KG1 (cell line): ENCODE measurements at places on chromosomes 11 and 22.

- peak; percentile 34 for DNase-seq
Measured at GRCh38 chr22:44068422-44069191, 44.5 kb downstream of the PARVB start.

DNA sequence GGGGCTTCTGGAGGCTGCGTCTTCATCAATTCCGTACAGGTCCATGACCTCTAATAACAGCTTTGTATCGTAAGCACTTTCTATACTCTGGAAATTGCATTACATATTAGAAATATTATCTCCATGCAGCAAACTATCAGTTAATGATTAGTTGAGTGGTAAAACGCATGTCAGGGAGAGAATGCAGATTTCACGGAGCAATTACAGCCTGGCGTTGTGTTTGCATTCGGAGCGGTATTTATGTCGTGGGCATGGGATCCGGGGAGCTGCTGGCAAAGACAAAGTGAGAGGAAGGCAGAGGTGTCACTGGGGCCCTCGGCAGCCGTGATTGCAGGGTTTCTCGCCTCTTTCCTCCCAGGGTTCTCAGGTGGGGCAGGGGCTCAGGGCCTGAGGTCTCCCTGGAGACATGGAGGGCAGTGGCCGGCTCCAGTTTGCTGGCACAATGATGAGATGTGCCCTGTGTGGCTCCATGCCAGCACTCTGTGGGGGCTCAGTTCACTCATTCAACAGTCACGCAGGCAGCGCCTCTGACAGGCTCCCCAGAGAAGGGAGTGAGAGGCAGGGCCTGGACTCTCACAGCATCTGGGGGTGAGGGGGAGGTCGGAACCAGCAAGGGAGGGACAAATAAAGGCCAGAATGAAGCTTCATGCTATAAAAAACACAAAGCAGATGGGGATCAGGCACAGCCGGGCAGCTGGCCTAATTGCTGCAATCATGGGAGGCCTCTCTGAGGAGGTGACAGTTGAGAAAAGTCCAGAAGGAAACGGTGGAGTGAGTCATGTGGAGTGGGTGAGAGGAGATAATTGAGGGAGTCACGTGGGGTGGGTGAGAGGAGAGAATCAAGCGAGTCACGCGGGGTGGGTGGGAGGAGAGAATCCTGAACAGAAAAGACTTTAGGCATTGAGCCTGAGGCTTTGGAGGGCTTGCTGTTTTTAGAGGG is 1002.7 kb downstream of the BRD1 start:
- no peak for DNase-seq

- DNase-seq, result no peak
Measured at GRCh38 chr11:12318791-12319438, 58.5 kb upstream of the PARVA start.

DNA sequence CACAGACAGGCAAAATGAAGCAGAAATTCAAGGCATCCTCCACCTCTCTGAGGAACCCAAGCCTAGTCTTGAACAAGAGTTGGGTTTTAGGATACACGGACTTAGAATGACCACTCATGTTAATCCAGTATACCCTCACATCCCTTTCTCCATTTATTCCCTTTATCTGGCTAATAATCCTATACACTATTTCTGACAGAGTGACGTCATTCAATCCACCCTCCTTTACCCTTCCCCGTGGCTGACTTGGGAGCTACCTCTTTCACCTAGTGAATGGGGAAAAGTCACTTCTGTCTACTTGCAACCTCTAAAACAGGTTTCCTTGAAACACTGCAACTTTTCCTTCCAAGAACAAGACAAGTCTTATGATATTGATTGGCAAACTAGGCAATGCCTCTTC is 52.8 kb upstream of the PARVA start:
- no peak for DNase-seq

GRCh38 chr22:39290724-39291161 is 28.7 kb downstream of the RPL3 start:
- DNase-seq, result no peak

GRCh38 chr11:29449281-29450074 is 567.4 kb downstream of the KCNA4 start:
- DNase-seq, result no peak

DNA sequence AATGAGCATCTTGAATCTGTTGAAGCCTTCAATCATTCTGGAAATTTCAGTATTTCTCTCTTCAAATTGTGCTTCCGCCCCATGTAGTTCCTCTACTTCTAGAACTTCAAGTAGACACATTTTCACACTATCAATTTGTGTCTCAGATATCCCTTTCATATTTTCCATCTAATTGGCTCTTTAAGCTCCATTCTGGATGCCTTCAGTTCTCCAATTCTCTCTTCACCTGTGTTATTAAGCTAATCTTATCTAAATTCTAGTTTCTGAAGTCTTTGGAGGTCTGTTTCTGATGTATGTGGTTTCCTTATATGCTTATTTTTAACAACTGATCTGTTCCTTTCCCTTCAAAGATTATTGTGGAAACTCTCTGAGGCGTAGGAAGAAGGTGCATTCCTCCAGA is 36.3 kb downstream of the CSTF3 start:
- no peak for DNase-seq

DNA sequence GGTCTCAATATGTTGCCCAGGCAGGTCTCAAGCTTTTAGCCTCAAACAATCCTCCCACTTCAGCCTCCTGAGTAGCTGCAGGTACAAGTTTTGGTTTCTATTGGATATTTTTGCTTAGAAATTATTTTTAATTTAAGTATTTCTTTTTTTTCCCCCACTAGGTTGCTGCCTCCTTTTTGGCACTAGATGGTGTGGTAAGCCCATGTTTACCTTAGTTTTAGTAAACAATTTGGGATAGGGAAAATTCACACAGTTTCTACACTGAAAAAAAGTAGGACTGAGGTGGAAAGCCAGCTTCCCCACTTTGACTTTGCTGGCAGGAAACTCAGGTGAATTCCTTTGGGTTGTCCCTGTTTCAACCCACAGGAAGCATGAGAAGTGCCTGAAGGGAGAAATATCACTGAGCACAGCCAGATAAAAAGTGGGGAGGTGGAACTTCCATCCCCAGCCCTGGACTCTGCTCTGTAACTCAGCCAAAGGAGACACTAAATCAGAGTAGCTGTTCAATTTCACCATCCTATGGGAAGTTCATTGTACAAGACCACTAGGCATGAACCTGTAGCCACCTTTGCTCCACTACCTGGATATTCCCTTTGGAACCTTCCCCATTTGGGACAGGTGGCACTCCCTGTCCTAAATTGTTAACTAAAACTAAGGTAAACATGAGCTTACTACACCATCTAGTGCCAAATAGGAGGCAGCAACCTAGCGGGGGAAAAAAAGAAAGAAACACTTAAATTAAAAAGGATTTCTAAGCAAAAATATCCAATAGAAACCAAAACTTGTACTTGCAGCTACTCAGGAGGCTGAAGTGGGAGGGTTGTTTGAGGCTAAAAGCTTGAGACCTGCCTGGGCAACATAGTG is 154.4 kb upstream of the FAT3 start:
- no peak for DNase-seq

DNA sequence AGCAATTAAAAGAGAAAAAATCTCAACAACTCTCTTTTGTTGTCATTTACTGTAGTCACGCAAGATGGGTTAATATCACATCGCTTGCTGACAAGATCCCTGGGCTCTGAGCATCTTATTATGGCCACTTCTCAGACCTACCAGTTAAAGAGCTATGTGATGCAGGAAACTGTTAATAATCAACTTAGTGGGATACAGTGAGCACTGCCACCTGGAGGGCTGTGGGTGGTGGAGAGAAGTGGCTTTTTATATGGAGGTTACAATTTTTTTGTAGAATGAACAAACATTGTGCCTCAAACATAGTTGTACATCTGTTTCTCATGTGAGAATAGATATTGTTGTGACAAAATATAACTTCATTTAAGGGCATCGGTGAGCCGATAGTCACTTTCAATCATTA is 181.0 kb downstream of the TENM4 start:
- DNase-seq, result no peak

DNA sequence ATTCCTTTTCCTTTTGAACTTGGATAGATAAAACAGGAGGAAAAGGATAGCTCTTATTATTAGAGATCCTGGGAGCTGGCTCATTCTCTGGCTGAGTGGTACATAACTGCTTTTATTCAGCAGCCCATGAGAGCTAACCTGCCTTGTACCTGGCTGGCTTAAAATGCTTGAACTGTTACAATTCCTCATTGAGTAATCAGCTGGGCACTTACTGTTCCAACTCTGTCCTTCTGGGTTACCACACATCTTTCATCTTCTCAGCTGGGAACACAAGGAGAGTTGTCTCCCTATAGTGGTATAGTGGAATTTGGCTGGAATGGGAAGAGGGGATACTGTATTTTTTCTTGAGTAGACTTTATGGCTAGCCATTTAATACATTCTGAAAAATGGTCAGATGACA is 39.8 kb upstream of the SPTBN2 start:
- DNase-seq, result no peak

GRCh38 chr11:8288166-8288772 is 24.6 kb upstream of the LMO1 start:
- no peak for DNase-seq

DNA sequence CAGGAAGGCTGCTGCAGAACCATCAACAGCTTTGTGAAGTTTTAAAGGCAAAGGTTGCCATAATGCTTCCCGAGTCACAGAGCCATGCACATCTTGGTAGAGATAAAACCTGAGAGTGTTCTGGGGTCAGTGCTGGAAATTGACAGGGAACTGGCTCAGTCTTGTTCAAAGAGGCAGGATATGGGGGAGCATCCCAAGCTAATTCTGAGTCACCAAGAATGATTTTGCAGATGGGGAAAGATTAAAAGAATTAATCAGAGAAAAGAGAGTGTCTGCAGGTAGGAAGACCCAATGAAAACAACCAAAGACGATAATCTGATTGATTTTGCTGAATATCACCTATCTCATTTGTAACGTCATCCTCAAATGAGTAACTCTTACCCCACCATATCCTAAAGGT is 99.9 kb upstream of the CD44 start:
- DNase-seq, result no peak

- DNase-seq, result no peak
Measured at GRCh38 chr11:35321532-35322317, 97.6 kb downstream of the SLC1A2 start.

- DNase-seq, result no peak
Measured at GRCh38 chr11:127521413-127521812, 520.8 kb upstream of the KIRREL3 start.

DNA sequence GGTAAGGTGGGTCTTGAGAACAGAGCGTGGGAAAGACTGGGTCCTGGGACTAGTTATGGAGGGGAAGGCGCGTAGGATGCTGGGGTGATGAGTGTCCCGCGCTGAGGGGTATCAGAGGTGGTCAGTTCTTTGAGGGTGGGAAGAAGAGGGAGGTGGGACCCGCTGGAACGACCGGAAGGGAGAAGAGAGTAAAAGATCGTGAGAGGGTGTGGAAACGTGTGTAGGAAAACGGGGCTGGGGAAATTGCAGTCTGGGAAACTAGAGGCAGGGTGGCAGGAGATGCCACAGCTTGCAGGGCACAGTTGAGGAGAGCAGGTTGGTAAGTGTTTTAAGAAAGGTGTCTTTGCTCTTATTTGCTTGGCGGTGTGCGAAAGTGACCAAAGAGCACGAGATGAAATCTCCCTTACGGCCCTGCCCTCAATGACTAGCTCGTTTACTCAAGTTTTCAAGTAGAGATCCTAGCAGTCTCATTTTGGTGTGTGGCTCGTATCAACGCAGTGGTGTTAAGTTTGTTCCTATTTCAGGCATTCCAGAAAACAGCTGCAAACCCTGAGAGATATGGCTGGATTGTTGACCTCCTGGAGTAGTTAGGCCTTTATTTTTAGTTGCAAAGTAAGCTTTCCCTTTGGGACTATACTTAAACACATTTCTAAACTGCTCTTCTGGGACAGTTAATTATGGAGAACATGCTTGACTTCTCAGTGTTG is 615 bp downstream of the STT3A start:
- no peak for DNase-seq

GRCh38 chr11:16788141-16789062 is 50.0 kb downstream of the C11orf58 start:
- DNase-seq, result peak; percentile 19

- DNase-seq, result no peak
Measured at GRCh38 chr22:33418484-33418883, 360.3 kb upstream of the SYN3 start.

DNA sequence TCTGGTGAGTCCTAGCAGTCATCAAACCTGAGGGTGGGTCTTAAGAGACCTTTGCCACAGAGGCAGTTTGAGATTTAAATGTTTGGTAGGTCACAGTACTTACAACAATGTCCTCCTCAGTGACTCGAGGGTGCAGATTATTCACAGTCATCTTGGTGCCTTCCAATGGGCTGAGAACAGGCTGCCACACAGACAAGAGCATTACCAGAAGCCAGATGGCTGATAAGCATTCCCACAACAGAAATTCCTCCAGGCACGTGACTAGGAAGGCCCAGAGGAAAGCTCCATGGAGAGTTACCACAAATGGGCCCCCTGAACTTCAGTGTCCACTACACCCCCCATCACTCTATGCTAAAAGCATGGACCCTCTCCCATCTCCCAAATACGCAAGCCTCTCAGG is 19.2 kb downstream of the POLDIP3 start:
- no peak for DNase-seq

GRCh38 chr11:2750101-2750681 is 50.4 kb upstream of the KCNQ1OT1 start:
- DNase-seq, result no peak

- no peak for DNase-seq
Measured at GRCh38 chr11:1460986-1461825, 25.4 kb downstream of the MOB2 start.

GRCh38 chr11:94125407-94126115 is 3.1 kb upstream of the PANX1 start:
- DNase-seq, result no peak

DNA sequence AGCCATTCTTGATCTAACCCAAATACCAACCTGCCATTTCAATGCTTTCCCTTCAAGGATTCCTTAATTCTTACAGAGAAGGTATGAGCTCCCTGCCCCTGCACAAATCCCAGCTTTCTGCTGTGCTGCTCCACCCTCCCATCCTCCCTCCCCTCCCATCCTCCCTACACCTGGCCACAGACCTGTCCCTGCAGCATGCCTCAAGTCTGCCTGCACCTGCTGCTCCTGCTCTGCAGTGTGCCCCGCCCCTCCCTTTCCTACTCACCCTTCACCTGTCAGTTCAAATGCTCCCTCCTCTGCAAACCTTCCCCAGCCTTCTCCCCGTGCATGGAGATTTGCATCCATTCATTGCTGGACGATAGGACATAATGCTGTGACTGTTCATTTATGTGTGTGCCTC is 139.9 kb upstream of the NARS2 start:
- DNase-seq, result no peak

- DNase-seq, result no peak
Measured at GRCh38 chr11:117979481-117980211, 6.5 kb upstream of the IL10RA start.

DNA sequence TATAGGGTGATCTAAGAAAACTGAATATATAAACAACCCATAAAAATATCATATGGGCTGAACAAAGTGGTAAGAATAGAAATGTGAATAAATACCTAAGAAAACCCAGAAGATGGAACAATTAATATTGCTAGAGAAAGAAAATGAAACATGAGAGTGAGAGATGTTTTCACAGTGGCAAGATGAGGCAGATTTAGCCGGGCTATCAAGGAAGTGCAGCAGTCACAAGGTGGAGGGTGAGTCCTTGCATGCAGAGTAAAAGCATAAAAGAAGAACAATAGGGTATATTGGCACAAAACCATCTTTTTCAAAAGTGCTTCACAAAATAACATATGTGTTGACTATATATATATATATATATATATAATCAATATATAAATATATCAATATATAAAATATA is 49.6 kb downstream of the NOX4 start:
- no peak for DNase-seq
